ENCODE measurements at places on chromosomes 3 and 15. TPM values are rescaled to one million over a fixed set of nuclear protein-coding genes. Genes with fewer than 3 reads are reported as not detected.

GRCh38 chr3:35894735-35895134 lies 255.4 kb downstream of the ARPP21 start:
- no peak for DNase-seq
- H3K4me1 ChIP-seq = no peaks in the 10 kb centered on the region
- H3K36me3 ChIP-seq = peaks cover 4% of the 10 kb centered on the region
- peaks cover 2% of the 10 kb centered on the region for H3K27me3 ChIP-seq
- no peak overlapping the region for H3K4me3 ChIP-seq

GRCh38 chr3:110099711-110100110 lies 762.4 kb upstream of the DPPA4 start:
- H3K27me3 ChIP-seq = no peaks in the 10 kb centered on the region
- no peak for DNase-seq
- H3K4me3 ChIP-seq = no peak overlapping the region
- H3K36me3 ChIP-seq = no peaks in the 10 kb centered on the region
- no peak overlapping the region for H3K27ac ChIP-seq
- H3K4me1 ChIP-seq = peaks cover 2% of the 10 kb centered on the region

- H3K4me3 ChIP-seq = no peak overlapping the region
- H3K27me3 ChIP-seq = peaks cover 4% of the 10 kb centered on the region
- no peak overlapping the region for H3K27ac ChIP-seq
- H3K36me3 ChIP-seq = peaks cover 12% of the 10 kb centered on the region
These were observed 52.8 kb downstream of the ANXA2 start for GRCh38 chr15:60344987-60345386.

GRCh38 chr15:90818251-90819210 lies 49.9 kb upstream of the FURIN start:
- H3K4me3 ChIP-seq = peak overlapping the region; percentile 69
- H3K4me1 ChIP-seq = peaks cover 23% of the 10 kb centered on the region
- H3K27ac ChIP-seq = peak overlapping the region; percentile 88
- peaks cover 5% of the 10 kb centered on the region for H3K27me3 ChIP-seq
- peak; percentile 80 for DNase-seq

GRCh38 chr15:72787526-72787925 lies 4.0 kb upstream of the ADPGK start:
- H3K27ac ChIP-seq = no peak overlapping the region
- H3K4me3 ChIP-seq = no peak overlapping the region
- no peaks in the 10 kb centered on the region for H3K36me3 ChIP-seq

Gene CCRL2
- total RNA-seq = not detected

Gene SIAH2
- total RNA-seq = 9.6 TPM

Gene PLA2G4D
- total RNA-seq = not detected

Gene CFAP91
- 0.59 TPM for total RNA-seq

Gene PDCD6IP
- total RNA-seq = 226 TPM

Gene TEX55
- total RNA-seq = not detected
